Muscle of leg (tissue), 16 donors: ENCODE measurements at places on chromosomes 6 and 20. TPM values are rescaled to one million over a fixed set of nuclear protein-coding genes. Genes with fewer than 3 reads are reported as not detected.
A peak's percentile ranks its signal among the peaks of the same experiment; 100 is the strongest.

DNA sequence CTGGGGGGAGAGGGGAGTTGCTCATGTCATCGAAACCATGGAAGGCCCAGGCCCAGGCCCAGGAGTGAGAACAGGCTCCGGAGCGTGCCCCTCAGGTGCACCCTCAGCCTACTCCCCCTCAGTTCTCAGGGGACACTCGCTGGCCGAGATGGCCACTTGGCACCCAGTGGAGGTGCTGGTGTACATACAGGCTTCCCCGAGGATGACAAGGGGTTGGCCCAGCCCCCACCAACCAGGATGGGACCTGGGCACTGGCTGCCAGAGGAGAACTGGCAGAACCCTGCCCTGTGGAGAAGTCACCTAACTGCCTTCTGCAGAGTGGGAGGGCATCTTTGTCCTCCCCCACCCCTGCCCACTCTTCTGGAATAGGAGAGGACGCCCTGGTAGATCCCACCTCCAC, 9.5 kb downstream of the NKX2-2 start:
- peaks cover 83% of the 10 kb centered on the region for H3K27me3 ChIP-seq
- H3K4me3 ChIP-seq, result no peak overlapping the region
- no peaks in the 10 kb centered on the region for H3K36me3 ChIP-seq
- H3K27ac ChIP-seq, result no peak overlapping the region

GRCh38 chr20:59484228-59484627, 120.1 kb upstream of the PHACTR3 start:
- H3K4me3 ChIP-seq, result no peak overlapping the region
- no peak overlapping the region for H3K27ac ChIP-seq
- no peaks in the 10 kb centered on the region for H3K36me3 ChIP-seq
- peak; percentile 40 for DNase-seq
- peaks cover 19% of the 10 kb centered on the region for H3K4me1 ChIP-seq
- H3K27me3 ChIP-seq, result peaks cover 4% of the 10 kb centered on the region

GRCh38 chr20:1676650-1677049, 19.1 kb upstream of the SIRPG start:
- no peaks in the 10 kb centered on the region for H3K4me1 ChIP-seq
- H3K27ac ChIP-seq, result no peak overlapping the region
- DNase-seq, result no peak
- no peaks in the 10 kb centered on the region for H3K36me3 ChIP-seq

DNA sequence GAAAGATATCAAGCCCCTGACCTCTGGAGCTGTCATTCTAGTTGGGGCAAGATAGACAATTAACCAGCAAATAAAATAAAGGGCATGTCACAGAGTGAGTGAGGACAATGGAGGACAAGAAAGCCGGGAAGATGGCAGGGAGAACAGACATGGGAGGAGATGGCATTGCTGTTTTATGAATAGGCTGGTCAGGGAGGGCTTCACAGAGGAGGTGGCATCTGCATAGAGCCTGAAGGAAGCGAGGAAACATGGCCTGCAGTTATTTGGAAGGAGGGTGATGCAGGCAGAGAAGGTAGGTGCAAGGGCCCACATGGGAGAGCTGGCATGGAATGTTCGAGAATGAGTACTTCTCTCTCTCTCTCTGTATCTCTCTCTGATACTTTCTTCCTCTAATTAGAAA, 63.7 kb downstream of the EFCAB8 start:
- DNase-seq, result no peak
- no peak overlapping the region for H3K27ac ChIP-seq
- H3K4me1 ChIP-seq, result no peaks in the 10 kb centered on the region
- no peaks in the 10 kb centered on the region for H3K36me3 ChIP-seq
- H3K27me3 ChIP-seq, result peaks cover 2% of the 10 kb centered on the region
- H3K4me3 ChIP-seq, result no peak overlapping the region

SLC23A2 gene
- total RNA-seq, result 9.3 TPM

LIN28B gene
- total RNA-seq, result 0.04 TPM

GRCh38 chr20:51206032-51206662, 183.2 kb upstream of the KCNG1 start:
- H3K4me3 ChIP-seq, result no peak overlapping the region
- no peak for DNase-seq
- no peaks in the 10 kb centered on the region for H3K36me3 ChIP-seq
- H3K27me3 ChIP-seq, result peaks cover 7% of the 10 kb centered on the region

GRCh38 chr20:48601798-48602197, 226.0 kb downstream of the PREX1 start:
- H3K36me3 ChIP-seq, result no peaks in the 10 kb centered on the region
- DNase-seq, result no peak
- H3K4me3 ChIP-seq, result no peak overlapping the region
- H3K4me1 ChIP-seq, result peaks cover 19% of the 10 kb centered on the region
